ENCODE measurements at places on chromosomes 5 and 9.

DNA sequence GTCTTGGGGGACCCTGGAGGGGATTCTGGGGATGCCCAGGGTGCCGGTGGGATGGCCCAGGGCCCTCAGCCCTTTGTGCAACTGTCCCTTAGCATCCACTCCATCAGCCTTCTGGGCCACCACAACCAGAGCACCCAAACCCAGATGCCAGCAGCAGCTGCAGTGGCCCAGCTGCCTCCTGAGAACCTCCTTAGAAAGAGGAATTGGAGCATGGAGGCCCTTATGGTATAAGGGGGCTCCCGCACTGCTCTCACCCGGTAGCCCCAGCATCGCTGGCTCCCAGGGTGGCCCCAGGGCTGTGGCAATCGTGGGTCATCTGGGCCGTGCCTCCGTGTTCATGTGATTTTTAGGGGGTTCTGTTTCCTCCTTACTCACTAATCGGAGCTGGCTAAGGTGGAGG lies 463.3 kb downstream of the ICE1 start:
- DNase-seq = no peak

DNA sequence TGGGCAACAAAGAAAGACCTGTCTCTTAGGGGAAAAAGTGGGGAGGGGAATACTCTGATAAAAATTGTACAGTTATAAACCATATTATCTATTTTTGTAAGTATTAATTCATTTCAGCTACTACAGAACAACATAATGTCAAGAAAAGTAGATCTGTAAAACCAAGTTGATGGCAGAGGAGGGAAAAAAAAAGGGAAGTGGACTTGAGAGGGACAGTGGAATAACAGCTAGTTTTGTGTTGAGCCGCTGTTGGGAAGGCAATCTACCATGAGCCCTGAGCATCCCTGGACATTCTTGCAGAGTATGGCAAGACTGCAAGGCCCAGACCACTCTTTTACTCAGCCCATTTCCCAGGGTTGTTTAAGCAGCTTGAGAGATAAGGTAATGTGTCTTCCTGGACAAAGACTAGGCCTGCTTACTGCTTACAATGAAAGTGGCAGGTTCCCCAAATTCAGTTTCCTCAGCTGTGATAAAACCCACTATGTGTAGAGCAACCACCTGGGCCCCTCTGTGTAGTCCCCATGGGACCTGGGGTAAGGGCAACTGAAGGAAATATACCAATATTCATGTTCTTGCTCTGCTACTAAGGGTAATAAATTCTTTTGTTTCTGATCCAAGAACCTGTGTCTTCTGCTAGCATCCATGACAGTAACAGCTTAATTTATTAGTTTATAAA lies 25.0 kb downstream of the CEP120 start:
- no peak for DNase-seq

DNA sequence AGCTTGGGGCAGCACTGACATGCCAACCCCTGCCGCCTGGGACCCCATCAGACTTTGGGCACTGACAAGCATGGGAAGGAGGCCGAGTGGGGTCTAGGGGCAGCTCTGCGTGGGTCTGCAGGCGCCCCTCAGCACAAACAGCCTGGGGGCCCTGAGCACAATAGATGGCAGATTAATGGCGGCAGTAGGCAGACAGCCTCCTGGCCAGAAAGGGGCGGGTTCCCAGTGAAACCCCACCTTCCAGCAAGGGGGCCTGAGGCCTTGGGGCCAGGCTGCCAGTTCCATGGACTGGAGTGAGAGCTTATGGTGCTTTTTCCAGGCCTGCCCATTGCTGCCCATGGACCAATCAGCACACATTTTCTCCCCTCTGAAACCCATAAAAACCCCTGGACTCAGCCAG lies 2031.2 kb downstream of the EFNA5 start:
- no peak for DNase-seq

GRCh38 chr9:83620841-83621636 lies 1.9 kb upstream of the IDNK start:
- DNase-seq = no peak

- DNase-seq = no peak
Measured at GRCh38 chr5:58622936-58623871, 40.3 kb downstream of the RAB3C start.

GRCh38 chr5:8813180-8813579 lies 732.7 kb downstream of the SEMA5A start:
- no peak for DNase-seq

DNA sequence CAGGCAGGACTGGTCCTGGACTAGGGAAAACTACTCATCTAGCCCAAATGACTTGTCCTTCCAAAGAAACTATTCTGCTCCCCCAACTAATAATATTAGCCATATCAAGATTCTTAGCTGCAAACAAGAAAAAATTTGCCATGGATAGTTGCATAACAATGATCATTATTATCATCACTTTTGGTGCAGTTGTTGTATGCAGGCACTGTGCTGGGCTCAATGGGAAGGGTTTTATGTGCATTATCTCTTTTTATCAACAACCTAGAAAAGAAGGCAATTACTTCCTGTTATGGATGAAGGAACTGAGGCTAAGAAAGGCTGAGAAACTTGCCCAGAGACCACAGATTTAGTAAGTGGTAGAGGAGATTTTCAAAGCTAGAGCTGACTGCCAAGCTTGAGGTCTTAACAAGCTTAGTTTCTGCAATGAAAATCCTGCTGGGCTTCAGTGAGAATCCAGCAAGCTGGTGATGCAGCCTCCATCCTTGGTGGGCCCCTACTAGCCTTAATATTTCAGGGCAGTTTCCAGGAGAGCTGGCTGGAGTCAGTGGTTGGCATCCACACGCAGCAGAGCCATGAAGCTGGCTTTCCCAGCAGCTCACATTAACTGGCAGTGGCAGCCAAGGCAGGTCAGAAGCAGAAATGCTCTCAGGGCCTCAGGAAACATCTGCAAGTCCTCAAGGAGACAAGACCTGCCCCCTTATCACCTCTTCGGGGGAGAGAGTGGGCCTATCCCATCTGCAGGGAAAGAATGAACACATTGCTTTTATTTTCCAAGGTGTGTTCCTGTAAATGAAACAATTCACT lies 20.5 kb upstream of the MEGF9 start:
- DNase-seq = no peak

DNA sequence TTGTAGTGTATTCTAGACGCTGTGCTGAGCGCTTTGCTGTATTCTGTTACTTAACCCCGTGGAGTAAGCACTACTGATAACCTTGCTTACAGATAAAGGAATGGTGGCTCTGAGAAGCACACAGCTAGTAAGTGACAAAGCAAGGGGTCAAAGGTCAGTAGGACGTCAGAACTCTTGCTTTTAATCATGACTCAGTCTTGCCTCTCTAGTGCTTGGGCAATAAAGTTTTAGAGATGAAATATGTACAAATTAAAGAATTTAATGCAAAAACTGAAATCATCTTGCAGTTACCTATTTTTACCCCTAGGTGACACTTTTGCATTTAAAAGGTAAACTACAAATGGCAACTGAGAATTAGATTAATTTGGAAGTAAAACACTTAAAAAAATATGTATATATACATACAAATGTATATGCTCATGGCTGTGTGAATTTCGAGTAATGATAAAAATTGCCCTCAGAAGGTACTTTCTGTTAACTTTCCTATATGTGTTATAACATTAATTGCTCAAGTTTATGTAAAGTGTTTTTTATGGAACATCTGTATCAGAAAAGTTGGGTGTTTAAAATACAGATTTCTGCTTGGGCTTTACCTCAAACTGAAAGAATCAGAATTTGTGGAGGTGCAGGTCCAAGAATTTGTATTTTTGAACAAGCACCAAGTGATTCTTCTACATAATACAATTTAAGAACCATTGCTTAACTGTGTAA lies 175.1 kb upstream of the DAB2 start:
- no peak for DNase-seq

GRCh38 chr5:5649641-5650040 lies 227.2 kb downstream of the ICE1 start:
- DNase-seq = no peak

- no peak for DNase-seq
Measured at GRCh38 chr9:92739346-92739970, 25.2 kb downstream of the BICD2 start.

- no peak for DNase-seq
Measured at GRCh38 chr5:167626341-167627123, 664.9 kb upstream of the WWC1 start.

DNA sequence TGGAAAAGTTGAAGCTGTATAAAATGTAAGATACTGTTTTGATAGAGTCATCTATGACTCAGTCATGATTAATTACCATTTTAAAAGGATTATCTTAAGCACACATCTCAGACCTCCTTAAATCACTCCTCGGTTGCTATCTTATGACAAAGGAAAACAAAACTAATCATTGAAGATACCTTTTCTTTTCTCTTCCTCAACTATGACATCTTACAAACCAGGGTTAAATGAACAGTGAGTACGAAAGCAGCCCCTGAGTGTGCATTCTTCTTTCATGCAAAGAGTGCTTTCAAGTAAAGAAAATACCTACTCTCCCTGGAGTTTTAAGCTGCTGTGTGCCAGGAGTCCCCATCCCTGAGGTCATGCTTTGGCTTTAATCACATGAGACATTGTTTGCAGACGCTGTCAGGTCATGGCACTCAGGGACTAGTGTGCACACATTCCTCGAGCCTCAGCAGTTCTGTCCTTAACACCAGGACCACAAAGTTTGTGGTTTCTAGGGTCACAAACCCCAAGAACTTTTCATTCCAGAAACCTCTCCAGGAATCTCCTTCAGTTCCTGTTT lies 86.7 kb upstream of the ICE1 start:
- no peak for DNase-seq

DNA sequence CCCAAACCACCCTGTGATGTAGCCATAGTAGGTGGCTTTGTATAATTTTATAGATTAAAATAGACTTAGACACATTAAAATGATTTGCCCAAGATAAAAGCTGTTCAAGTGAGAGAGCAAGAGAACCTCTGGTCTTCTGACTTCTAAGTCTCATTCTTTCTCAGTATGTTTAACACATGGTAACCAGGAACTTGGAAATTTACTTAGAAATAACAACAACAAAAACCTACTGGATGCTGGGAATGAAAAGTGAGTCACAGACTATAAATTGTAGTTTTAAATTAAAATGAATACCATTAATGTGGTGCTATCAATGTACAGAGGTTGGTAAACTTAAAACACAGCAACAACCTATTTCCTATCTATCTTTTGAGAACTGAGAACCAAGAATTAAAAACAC lies 30.4 kb downstream of the HMGCR start:
- DNase-seq = no peak

DNA sequence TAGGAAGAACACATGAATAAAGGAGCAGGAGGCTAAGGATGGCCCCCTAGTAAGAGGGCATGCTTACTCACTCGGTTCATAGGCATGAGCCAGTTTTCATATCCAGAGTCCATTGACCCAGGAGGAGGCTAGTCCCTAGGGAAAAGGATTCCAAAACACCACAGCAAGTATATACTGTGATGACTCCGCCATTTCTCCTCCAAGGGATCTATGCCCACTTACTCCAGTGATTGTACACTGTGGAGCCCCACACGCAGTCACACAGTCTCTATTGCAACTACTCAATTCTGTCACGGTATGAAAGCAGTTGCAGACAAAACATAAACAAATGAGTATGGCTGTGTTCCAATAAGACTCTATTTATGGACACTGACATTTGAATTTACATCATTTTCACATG lies 117.7 kb upstream of the ALDH1B1 start:
- no peak for DNase-seq

DNA sequence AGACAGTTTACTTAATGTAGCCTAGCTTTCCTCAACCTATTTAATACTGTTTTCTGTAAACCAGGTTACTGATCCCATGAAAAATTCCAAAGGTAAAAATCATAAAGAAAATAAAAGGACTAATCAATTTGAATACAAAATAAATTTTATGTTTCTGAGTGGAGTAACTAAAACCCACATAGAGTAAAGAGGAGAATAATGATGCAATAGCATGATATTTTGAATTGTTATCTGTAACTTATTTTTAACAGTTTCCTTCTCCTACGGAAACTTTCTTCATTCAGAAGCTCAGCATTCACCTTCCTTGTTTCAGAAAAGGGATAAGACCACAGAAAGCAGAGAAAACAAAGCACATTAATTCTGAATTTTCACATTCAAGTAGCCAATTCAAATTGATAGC lies 320.6 kb upstream of the NUDT12 start:
- no peak for DNase-seq

Measured in stimulated activated CD8-positive, alpha-beta memory T cell treated with anti-CD3 and anti-CD28 coated beads, Interleukin-7, amount 100 ng/mL, for 1 hour (primary cell).